CD4-positive, alpha-beta T cell treated with Interleukin-17A for 4 hours (primary cell): ENCODE measurements at places on chromosomes 16 and 17.
A peak's percentile ranks its signal among the peaks of the same experiment; 100 is the strongest.

- no peak for DNase-seq
These were observed 1911.2 kb downstream of the TP53TG3F start for GRCh38 chr16:35370617-35371016.

DNA sequence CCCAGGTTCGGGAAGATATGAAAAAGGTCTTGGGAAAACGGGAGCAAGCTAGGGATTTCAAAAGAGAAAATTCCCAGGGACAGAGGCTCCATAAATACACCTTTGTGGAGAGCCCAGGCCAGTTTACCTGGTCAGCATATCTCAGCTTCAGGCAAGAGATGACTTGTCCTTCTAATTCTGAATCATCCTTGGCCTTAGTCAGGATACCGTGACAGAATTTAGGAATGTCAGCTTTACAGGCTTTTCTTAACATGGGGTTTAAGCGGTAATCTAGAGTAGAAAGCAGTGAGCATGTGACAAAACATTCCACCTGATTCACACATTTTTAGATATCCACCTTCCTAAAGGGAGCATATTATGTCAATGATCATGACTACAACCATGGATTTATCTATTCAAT is 41.1 kb upstream of the CLEC18B start:
- no peak for DNase-seq

GRCh38 chr16:52407778-52408177 is 139.2 kb downstream of the TOX3 start:
- no peak for DNase-seq

DNA sequence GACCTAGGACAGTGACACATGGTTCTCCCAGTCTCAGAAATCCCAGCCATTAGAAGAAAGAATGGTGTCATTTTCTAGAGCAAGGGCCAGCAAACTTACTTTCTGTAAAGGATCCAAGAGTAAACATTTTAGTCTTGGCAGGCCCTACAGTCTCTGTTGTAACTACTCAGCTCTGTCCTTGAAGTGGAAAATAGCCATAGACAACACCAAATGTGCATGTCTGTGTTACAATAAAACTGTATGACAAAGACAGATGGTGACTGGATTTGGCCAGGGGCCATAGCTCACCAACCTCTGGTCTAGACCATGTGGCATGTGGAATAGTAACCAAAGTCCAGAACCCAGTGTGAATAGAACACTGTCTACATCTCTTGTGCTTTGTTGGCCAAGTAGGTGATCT is 286.5 kb downstream of the HS3ST4 start:
- DNase-seq = no peak

- peak; percentile 83 for DNase-seq
These were observed 51.6 kb downstream of the NT5M start for GRCh38 chr17:17354560-17355349.

- DNase-seq = no peak
These were observed 309.3 kb downstream of the SLC39A11 start for GRCh38 chr17:72782985-72783701.

GRCh38 chr16:12026741-12027490 is 50.4 kb downstream of the SNX29 start:
- DNase-seq = peak; percentile 9

- DNase-seq = no peak
These were observed 3.2 kb upstream of the SLC47A2 start for GRCh38 chr17:19719355-19720209.

DNA sequence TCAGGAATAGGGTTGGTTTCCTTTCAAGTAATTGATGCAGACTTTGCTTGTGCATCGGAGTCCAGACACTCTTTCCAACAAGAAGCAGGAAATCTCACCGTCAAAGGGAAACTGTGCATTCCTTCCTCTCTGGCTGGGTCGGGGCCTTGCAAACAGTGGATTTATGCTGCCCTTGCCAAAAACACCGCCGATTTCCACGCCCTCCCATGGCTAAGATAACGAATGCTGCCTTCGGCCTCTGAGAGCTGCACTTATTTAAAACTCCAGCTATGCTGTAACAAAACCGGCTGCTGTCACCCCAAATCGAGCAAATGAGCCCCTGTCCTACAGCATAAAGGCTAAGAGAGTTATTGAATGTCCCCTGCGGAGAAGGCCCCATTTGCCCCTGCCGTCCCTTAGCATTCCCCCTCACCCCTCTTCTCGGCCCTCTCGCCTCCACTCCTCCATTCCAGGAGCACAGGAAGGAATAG is 275.5 kb upstream of the IRX5 start:
- no peak for DNase-seq

DNA sequence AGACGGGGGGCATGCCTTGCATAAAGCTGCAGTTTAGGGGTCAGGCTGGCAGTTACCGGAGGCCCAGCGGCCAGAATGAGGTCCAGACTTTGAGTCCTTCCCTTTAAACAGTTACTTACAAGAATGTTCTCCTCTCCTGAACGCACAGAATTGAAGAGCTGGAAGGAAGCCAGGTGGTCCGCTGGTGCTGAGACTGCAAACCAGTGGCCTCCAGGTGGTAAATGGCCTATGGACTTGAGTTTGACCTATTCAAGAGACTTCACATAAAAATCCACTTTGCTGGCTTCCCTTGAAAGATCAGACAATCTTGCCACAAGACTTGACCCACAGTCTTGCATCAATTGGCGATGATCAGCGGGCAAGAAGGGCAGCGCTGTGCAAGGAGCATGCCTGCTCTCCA is 14.7 kb upstream of the SEZ6 start:
- no peak for DNase-seq

DNA sequence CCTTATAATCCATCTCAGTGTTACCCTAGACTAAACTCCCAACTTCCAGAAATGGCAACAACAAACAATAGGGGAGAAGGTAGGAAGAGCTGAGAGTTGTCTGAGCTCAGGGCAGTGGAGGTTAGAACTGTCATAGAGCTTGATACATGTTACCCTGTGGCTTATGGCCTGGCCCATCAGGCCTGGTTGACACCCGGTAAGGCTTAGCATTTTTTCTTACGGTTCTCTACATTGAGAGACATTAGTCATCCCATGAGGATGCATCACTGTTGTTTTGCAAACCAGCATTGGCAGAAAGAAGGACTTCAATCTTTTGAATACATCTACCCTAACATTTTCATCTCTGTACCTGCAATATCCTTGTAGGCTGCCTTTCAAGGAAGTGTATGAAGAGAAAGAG is 226.6 kb downstream of the PHKB start:
- DNase-seq = no peak
